ENCODE measurements at places on chromosomes 3 and 15. TPM values are rescaled to one million over a fixed set of nuclear protein-coding genes. Genes with fewer than 3 reads are reported as not detected.

DNA sequence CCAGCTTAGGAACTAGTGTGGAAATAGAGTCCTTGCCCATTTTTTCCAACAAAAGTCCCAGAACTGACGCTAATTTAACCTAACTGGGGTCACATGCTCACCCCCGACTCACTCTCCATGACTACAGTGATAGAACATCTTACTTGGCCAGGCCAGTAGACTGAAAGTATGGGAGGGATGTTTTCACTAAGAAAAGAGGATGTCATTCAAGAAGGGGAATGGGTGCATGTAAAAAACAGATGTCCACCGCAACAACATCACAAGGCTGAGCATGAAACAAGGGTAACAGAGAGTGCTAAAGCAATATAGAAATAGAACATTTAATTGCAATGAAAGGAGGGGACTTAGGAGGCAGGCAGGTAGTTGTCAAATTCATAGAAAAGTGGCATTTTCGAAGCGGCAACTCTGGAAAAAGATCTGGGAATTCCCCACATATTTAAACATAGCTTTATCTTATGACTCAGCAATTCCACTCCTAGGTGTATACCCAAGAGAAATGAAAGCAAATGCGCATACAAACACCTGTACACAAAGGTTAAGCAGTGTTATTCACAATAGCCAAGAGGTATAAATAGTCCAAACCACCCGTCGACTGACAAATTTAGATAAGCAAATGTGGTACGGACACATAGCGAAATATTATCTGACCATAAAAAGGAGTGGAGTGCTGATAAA lies 41.1 kb upstream of the UBE2E2 start:
- peak; percentile 26 for DNase-seq

CCDC13 gene
- 0.02 TPM for total RNA-seq

RNF123 gene
- 55.0 TPM for total RNA-seq

- no peak for DNase-seq
These were observed 25.9 kb downstream of the SERP1 start for GRCh38 chr3:150520408-150520807.

GOLGB1 gene
- 24.4 TPM for total RNA-seq

DNA sequence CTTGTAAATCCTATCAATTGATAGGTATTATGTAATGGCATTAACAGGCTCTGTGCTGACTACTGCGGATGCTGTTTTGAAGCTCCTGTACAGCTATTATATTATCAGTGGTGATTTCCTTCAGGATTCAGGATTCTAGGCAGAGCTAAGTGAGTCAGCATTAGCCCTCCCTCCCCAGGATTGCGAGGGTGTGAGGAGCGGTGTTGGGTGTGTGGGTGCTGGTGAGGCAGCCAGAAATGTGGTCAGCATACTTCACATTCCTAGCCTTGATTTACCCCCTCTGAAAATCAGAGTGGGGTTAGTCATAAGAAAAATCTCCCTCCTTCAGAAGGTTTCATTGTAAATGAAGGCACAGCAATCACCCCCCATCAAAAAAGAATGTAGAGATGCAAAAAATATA lies 72.5 kb downstream of the SNTN start:
- DNase-seq = peak; percentile 83

DNA sequence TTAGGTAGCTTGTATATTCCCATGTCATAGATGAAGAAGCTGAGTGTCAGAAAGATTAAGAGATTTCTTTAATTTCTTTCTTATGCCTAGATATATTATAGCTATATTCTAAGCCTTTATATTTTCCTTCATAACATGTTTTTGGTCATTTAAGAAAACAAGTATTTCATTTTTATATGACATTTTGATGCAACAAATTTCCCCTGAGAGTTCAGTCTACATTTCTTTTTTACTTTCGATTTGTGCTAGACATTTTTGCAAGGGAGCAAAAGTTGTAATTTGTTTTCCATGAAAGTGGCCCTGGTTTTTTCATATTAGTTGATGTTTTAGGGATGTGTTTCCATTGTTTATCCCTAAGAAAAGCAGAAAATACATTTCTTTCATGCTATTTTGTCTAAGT lies 344.9 kb downstream of the NLGN1 start:
- no peak for DNase-seq

PAK2 gene
- total RNA-seq = 54.0 TPM

DNA sequence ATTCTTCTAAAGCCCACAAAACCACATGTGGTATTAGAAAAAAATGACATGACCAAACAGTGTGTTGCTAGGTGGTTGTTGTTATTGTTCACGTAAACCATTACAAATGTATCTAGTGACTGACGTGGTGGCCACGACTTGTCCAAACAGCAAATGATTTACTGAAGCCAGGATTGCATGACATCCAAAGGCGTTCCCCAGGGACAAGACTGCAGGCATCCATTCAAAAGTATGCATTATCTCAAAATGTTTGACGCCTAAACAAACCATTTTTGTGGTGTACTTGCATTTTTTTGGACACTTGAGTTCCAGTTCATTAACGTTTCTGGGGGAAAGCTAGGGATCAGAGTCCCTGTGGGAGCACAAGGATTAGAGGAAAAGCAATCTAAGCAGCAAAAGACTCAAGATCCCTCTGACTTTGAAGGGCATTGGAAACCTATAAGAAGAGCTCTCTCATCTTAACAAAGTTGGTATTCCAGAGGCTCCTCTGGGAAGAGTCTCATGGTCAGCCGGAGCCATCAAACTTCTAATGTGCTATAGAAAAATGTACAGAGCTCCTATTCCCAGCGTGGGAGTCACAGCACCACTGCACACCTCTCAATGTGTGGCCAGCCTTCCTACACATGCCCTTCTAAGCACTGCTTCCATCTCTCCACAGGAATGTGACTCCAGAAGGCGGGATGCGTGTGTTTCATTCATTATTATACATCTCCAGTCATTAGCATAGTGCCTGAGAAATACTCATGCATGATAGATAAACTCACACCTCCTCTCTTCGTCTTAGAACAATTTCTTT lies 62.9 kb downstream of the FBN1 start:
- DNase-seq = no peak

KLHL25 gene
- total RNA-seq = 6.4 TPM
